Fibroblast of skin of right quadriceps (primary cell): ENCODE measurements at places on chromosomes 4 and X.

DNA sequence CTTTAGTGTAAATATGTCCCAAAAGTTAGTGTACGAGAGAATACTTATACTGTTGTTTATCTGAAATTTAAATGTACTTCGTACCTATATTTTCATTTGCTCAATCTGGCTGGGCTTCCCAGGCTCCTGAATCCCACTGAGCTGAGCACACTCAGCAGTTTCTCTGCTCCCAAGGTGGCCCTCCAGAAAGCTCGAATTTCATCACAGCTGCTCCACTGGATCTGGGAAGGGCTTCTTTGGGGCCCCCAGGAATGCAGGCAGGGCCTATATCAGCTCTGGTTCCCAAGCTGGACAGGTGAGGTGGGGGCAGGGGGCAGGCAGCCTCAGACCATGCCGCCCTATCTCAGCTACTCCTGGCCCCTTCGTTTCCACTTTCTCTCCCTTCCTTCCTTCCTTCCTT is 1.5 kb upstream of the FATE1 start:
- no peak for DNase-seq

DNA sequence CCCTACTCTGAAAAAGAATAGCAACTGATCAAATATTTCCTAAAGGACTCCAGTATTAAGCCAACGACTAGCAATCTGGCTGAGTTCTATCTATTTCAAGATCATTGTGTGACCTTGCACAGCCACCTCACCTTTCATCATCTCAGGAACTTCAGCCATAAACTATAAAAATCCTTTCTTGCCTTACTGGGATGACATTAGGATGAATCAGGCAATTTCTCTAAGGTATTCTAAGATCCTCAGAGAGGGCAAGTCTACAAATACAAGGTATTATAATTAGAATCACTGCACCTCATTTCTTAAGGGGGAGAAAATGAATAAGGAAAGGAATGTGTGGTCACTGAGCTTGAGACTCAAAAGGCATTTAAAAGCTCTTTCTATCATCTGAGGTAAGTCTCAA is 152.6 kb downstream of the GRIA3 start:
- DNase-seq, result peak; percentile 14

GRCh38 chr4:2177443-2178093 is 64.4 kb downstream of the HAUS3 start:
- DNase-seq, result no peak

DNA sequence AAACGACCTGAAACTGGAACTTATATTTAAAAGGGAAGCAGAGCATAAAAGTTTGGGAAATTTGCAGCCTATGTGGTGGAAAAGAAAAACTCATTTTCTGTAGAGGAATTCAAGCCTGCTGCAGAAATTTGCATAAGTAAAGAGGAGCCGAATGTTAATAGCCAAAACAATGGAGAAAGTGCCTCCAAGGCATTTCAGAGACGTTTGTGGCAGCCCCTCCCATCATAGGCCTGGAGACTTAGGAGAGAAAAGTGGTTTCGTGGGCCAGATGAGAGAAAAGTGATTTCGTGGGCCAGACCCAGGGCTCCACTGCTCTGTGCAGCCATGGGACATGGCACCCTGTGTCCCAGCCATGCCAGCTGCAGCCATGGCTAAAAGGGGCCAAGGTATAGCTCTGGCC is 361.9 kb downstream of the PCDH19 start:
- DNase-seq, result no peak

- no peak for DNase-seq
Measured at GRCh38 chr4:117610706-117611308, 423.5 kb upstream of the NDST3 start.

DNA sequence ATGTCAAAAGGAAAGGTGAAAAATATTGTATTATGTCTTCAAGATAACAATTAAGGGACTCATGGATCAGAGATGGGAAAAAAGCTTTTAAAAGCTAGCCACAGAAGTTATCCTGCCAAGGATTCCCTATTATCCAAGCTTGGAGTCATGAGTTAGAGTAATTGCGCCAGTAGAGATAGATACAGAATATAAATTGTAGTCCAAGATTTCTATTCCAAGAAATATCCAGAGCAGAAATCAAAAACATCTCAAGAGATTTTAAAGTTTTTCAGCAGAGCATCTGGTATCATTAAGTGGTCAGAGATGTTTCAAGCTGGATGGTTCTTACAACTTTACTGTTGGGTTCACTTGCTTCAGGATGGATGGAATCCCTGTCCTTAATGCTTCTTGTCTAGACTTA is 186.7 kb downstream of the PCDH18 start:
- DNase-seq, result no peak

- DNase-seq, result peak; percentile 6
Measured at GRCh38 chrX:63855896-63856295, 70.9 kb upstream of the ARHGEF9 start.

DNA sequence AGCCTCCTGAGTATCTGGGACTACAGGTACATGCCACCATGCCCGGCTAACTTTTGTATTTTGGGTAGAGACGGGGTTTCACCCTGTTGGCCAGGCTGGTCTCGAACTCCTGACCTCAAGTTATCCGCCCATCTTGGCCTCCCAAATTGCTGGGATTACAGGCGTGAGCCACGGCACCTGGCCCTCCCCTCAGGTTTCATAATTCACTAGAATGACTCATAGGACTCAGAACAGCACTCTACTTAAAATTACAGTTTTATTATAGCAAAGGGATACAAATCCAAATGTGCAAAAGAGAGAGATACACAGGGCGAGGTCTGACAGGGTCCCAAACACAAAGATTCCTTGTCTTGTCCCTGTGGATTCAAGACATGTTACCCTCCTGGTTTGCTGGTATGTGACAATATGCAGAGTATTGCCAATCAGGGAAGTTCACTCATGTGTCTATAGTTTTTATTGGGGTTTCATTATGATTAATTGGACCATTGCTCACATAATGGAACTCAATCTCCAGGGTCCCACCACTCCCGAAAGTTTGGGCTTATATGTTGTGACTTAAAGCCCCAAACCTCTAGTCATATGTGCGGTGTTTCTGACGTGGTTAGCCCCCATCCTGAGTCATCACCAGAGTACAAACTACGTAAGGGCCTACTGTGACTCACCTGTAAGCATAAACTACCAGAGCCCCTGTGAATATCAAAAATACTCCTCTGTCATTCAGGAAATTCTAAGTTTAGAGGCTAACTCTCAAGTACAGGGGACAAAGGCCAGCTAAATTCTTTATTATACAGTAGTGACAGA is 5.2 kb downstream of the YIPF6 start:
- peak; percentile 34 for DNase-seq

DNA sequence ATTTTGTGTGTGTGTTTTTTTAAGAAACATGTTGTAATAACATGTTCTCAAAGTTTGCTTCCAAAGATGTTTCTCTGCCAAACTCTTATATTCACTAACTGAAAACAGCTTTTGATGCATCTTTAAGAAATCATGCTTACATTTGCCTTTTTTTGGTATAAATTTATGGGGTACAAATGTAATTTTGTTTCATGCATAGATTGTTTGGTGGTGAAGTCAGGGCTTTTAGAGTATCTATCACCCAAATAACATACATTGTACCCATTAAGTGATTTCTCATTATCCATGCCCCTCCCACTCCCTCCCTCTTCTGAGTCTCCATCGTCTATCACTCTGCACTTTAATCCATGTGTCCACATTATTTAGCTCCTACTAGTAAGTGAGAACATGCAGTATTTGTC is 30.8 kb downstream of the SPINK2 start:
- no peak for DNase-seq

GRCh38 chr4:139901531-139902320 is 236.1 kb downstream of the MGST2 start:
- peak; percentile 54 for DNase-seq

- peak; percentile 40 for DNase-seq
Measured at GRCh38 chr4:106238820-106239420, 77.1 kb downstream of the TBCK start.

DNA sequence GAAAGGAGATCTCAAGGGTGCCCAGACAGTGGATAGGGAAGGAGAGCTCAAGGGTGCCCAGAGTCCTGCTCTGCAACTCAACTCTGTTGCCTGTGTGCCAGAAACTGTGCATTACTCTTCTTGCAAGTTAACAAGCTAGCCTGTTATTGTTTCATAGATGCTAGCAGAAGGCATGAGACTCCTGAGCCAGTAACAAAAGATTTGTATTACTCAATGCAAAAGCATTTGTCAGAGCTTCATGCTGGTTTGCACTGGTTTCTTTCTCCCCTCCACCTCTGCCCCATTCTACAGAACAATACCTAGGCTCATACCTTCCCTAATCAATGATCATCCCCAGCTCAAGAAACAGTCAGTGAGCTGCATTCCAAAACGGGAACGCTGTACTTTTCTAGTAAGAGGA is 124.5 kb upstream of the NEIL3 start:
- no peak for DNase-seq

DNA sequence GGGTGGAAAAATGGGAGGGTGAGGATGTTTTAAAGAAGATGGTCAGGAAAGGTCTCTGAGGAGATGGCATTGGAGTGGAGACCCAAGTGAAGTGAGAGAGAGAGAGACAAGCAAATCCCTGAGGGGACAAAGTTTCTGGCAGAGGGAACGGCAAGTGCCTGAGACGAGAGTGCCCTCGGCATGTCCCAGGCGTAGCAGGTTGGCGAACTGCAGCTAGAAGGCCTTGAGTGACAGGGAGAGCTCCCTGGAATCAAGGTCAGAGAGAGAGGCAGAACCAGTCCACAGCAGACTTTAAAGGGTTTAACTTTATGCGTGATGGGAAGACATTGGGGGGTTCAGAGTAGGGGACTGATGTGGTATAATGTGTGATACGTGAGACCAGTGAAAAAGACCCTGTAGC is 150.2 kb upstream of the HAND2 start:
- no peak for DNase-seq

DNA sequence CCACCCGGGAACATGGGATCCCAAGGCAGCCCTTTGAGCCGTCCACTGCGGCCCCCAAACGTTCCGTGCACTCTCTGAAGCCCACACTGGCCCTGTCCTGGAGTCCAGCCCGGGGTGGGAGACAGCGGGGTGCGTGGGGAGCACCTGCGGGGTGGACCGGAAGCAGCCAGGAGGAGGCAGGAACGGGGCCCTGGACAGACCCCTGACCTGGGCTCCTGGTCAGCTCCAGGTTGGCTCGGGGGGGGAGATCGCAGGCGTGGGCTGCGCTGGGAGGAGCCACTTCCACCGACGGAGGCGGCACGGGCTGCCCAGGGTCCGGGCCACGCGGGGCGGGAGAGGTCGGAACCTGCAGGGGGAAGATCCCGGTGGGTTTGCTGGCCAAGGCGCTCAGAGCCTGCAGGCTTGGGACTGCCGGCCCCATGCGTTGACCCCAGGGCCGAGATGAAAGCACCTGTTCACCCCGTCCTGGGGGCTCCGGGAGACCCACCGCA is 5.7 kb upstream of the PLCXD1 start:
- DNase-seq, result no peak

- DNase-seq, result no peak
Measured at GRCh38 chr4:131595140-131595539, 1554.0 kb upstream of the PCDH10 start.

DNA sequence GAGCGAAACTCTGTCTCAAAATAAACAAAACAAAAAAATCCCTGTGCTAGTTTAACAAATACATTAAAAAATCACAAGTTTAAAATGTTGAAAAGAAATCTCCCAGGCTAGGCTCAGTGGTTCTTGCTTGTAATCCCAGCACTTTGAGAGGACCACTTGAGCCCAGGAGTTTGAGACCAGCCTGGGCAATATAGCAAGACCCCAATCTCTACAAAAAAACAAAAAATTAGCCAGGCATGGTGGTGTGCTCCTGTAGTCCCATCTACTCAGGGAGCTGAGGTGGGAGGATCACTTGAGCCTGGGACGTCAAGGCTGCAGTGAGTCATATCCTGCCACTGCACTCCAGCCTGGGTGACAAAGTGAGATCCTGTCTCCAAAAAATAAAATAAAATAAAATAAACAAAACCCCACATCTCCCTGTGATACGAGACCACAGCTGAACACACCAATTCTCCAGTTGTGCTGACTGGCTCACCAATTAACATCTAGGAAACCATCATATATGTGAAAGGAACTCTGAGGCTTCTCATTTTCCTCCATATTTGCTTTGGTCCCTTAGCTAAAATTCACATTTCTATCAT is 7.3 kb downstream of the RPS4X start:
- DNase-seq, result peak; percentile 69
